ENCODE measurements at places on chromosomes 7 and 10.

DNA sequence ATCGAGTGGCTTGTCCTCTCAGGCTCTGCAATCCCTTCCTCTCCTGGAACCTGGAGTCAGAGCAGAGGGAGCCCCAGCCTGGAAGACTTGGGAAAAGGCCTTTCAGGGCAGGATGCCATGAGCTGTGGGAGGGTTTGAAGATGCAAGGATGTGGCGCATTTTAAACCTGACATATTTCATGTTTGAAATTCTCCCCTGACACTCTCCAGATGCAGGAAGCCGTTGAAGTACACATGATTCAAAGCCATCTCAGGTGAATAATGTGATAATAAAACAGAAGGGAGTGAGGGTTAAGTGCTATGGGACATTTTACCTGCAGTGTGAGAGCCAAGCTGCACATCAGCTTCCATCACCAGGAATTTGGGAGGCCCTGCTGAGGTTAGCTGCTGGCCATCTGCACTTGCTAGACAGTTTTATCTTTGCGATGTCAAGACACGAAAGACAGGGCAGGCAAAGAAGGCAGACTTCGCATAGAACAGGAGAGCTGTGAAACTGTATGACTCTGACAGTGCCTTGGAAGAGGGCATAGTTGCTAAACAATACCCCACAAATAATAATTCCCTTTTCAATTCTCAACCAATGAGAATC is 159.1 kb upstream of the GDF10 start:
- no peak for ATAC-seq

GRCh38 chr7:27116962-27117886 is 13.3 kb downstream of the HOXA4 start:
- no peak for ATAC-seq

DNA sequence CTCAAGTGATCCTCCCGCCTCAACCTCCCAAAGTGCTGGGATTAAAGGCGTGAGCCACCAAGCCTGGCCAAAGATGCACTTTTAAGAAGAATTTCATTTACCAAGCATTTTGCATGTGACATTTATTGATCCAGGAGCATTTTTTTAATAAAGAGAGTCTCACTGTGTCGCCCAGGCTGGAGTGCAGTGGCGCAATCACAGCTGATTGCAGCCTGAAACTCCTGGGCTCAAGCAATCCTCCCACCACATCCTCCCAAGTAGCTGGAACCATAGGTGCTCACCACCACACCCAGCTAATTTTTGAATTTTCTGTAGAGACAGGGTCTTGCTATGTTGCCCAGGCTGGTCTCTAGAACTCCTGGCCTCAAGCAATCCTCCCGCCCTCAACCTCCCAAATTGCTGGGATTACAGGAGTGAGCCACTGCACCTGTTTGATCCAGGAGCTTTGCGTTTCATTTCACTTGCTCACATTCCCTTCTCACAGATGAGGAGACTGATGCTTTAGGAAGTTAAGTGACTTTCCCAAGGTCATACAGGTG is 4.4 kb upstream of the TBL2 start:
- ATAC-seq, result no peak

DNA sequence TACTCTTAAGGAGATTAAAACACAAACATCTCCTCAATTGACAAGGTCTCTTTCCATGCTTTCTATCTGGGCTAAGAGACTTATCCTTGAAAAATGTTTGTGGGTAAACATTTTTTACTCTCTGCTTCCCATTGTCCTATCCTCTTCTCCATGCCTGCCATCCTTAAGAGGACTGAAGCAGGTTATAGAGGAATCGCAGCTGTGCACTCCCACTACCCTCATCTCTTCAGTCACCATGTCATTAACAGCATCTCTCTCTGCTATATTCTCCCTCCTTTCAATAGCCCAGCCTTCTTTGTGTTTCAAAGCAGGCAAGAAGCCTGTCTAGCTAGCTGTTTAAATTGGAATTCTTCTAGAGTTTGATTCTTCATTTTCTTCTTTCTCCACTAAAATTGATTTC is 22.6 kb downstream of the COL1A2 start:
- ATAC-seq, result no peak

DNA sequence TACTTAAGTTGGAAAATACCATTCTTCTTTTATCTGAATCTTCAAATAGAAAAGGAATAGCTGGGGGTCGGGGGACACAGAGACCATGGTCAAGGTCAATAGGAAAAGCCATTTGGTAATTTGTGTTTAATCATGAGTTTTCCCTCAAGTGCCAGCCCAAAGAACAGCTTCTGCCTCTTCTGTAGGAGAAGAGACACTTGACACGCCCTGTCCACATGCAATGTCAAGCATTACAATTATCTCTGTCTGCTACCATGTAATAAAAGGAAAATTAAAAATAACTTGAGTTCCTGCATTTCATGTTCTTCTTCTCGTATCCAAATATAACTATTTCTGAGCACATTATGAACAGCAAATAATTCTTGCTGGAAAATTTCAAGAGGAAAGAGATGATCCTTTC is 241.7 kb downstream of the IPMK start:
- ATAC-seq, result no peak

DNA sequence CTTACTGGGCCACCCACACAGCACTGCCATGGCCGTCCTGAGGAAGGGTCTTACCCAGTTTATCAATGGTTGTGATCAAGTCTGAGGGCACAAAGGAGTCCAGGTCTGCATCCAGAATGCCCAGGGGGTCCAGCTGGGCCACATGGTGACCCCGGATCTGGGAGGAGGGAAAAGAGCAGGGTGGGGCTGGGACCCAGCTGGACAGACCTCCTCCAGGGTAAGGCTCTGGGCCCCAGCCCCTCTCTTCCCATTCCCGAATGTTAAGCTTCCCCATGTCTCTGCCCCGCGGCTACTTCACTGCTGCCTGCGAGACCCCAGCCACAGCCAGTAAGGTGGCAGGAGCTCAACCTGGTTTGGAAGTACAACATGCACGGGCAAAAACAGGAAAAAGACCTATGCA is 9.5 kb downstream of the OGDHL start:
- ATAC-seq, result no peak

DNA sequence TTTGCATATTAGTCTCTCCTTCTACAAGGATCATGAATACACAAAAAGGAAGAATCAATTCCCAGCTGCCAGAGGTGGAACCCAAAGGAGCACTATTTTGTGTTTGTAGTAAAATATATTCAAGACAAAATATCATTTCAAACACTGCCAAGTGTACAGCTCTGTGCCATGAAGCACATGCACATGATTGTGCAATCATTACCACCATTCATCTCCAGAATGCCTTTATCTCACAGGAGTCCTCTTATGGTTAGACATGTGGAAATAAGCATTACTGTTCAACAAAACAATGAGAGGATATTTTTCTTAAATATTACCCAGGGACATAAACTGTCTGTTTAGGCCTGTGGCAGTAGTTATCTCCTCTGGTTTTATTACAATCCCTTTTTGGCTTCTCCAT is 151.4 kb upstream of the PPP1R3A start:
- no peak for ATAC-seq

DNA sequence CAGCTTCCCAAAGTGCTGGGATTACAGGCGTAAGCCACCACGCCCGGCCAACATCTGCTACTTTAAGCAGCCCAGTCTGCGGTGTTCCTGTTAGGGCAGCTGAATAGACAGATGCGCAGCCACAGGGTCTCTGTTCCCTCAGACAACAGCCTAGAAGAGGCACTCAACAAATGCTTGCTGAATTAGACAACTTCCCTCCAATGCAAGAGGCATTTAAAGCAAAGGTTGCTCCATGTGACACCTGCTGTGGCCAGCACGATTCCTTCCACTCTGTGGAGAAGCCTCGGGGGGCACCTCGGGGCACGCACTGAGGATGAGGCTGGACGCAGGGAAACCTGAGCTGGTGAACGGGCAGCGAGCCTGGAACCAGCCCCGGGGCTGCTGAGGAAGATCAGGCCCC is 237.8 kb downstream of the MAD1L1 start:
- no peak for ATAC-seq

DNA sequence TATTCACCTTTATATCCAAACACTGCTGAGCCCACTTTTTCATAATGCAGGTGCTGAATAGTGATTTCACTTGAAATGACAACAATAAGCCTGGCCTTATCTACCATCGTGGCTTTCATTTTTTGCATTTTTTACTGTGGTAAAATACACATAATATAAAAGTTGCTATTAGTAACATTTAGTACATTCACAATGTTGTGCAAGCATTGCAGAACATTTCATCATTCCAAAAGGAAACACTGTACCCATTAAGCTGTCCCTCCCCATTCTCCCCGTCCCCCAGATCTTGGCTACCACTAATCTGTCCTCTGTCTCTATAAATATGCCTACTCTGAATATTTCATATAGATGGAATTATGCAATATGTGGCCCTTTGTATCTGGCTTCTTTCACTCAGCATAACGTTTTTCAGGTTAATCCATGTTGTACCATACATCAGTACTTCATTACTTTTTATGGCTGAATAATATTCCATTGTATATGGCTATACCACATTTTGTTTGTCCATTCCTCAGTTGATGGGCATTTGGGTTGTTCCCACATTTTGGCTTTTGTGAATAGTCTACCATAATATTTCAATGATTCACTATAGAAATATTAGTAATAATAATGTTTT is 68.5 kb upstream of the ARID5B start:
- ATAC-seq, result no peak

DNA sequence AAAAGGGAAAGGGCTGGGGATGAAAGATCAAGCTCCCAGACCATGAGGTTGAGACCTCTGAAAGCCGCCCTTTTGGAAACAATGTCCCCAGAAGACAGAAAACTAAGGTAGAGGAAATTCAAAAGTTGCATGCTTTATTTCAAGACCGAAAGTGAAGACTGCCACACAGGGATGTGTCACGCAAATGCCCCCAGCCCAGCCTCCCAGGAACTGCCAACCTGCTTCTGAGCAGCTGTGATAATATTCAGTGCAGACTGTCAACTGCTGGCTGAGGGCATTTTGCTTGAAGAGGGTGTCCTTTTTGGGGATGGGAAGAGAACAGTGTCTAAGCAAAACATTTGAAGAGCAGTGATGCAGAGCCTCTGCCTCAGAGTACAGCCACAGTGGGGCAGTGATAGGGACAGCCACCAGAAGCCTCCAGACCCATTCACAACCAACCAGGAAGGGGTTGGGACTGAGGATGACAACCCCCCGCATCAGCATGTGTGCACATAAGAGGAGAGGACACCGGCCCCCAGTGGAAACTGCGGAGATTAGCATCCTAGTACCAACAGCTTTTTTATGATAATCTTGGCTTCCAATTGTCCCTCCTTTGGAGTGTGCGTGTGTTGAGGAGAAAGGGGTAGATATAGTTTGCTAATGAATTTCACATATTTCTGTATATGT is 34.7 kb upstream of the NFE2L3 start:
- ATAC-seq, result no peak

DNA sequence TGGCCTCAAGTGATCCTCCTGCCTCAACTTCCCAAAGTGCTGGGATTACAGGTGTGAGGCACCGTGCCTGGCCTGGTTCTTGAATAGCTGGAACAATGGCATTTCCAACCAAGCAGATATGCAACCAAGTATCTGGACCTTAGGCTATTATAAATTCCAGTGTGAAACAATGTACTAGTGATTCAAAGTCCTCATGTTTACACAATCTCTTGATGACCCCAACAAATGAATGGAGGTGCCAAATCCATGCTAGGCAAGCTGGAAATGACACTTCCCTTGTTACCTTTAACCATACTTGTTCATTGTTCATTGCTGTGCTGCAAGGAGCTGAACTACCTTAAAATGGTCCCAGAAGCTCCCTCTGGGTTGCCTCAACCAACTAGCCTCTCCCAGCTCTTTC is 282.2 kb upstream of the KLF14 start:
- no peak for ATAC-seq

- ATAC-seq, result no peak
These were observed 283.5 kb downstream of the ABCA13 start for GRCh38 chr7:48454750-48455192.

- no peak for ATAC-seq
These were observed 10.8 kb downstream of the ICA1 start for GRCh38 chr7:8251195-8251594.

- ATAC-seq, result no peak
These were observed 93.0 kb downstream of the BRAF start for GRCh38 chr7:140831724-140832123.

DNA sequence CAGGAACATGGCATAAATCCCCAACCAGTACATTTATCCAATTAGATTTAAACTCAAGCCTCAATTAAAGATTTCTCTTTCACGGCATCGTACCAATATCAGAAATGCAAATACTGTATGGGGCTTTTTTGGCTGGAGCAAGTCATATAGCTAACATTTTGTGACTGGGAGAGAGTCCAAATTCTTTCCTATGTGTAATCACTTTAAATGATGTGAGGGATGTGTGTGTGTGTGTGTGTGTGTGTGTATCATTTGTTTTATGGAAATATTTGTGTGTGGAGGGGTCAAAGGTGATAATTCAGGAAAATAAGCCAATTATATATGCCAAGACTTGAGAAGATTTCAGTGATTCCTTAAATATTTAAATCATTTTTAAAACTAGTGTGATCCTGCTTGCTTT is 196.6 kb downstream of the TRIL start:
- ATAC-seq, result no peak

DNA sequence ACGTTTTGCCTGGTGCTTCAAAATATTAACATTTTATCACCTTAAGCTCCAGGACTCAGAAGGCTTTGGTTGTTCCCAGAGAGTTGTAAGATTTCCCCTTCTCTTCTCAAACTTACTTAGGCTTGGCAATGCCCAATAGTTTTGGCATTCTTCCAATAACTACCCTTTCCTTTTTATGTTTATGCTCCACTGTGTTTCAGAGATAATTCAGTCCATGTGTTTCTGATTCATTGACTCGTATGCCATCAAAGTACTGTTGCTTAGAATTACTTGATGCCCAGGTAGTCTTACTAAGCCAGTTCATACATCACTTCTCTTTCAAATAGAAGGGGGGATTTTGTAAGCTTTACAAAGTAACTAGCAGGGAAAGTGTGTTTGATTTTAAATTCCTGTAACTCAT is 66.6 kb downstream of the AGMO start:
- no peak for ATAC-seq

- no peak for ATAC-seq
These were observed 15.2 kb upstream of the TPST1 start for GRCh38 chr7:66189695-66190503.

- no peak for ATAC-seq
These were observed 72.6 kb upstream of the NFKB2 start for GRCh38 chr10:102322914-102323313.

- ATAC-seq, result no peak
These were observed 3.3 kb downstream of the PCDH15 start for GRCh38 chr10:54797636-54798321.

GRCh38 chr7:82677493-82677892 is 233.9 kb upstream of the CACNA2D1 start:
- ATAC-seq, result peak; percentile 88
